ENCODE measurements at places on chromosomes 5 and 9.

GRCh38 chr9:101591787-101592446, 2.9 kb downstream of the PPP3R2 start:
- DNase-seq = no peak

- no peak for DNase-seq
Measured at GRCh38 chr9:122406070-122406890, 35.5 kb downstream of the PTGS1 start.

- no peak for DNase-seq
Measured at GRCh38 chr9:128587453-128587852, 35.1 kb downstream of the SPTAN1 start.

GRCh38 chr9:126523611-126524111, 90.1 kb upstream of the LMX1B start:
- no peak for DNase-seq

GRCh38 chr5:5418764-5419163, 3.7 kb upstream of the ICE1 start:
- no peak for DNase-seq

DNA sequence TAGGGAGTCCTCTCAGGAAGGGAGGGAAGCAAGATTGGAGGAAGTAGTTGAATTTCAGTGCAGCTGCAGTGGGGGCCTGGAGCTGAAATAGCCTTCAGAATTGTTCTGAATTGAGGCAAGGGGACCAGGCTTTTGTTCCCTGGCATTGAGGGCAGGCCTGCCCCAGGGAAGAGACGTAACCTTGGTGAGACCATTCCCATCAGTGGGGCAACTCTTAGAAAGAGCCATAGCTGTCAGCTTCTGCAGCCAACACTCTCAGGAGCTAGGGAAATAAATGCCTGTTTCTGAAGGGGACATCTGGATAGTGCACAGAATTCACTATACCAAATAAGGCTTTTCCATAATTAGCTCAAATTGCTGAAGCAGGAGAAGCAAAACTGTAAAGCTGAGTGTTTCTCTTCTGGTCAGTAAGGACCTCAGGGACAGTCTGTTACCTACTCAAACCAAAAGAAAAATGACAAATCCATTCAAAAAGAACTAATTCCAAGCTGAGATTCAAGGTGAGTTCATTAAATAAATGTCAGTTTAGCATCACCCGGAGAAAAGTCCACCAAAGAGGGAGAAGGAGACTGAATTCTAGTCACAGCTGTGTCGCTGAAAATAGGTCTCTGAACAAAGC, 44.0 kb downstream of the LYRM7 start:
- no peak for DNase-seq

- no peak for DNase-seq
Measured at GRCh38 chr5:75265731-75266130, 29.1 kb upstream of the ANKRD31 start.

Measured in H54 (cell line).